ENCODE measurements at places on chromosomes 5 and 9.

DNA sequence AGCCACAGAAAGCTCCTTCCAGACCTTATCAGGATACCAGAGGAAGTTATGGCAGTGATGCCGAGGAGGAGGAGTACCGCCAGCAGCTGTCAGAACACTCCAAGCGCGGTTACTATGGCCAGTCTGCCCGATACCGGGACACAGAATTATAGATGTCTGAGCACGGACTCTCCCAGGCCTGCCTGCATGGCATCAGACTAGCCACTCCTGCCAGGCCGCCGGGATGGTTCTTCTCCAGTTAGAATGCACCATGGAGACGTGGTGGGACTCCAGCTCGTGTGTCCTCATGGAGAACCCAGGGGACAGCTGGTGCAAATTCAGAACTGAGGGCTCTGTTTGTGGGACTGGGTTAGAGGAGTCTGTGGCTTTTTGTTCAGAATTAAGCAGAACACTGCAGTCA lies 70.8 kb upstream of the ENTREP1 start:
- DNase-seq = no peak

DNA sequence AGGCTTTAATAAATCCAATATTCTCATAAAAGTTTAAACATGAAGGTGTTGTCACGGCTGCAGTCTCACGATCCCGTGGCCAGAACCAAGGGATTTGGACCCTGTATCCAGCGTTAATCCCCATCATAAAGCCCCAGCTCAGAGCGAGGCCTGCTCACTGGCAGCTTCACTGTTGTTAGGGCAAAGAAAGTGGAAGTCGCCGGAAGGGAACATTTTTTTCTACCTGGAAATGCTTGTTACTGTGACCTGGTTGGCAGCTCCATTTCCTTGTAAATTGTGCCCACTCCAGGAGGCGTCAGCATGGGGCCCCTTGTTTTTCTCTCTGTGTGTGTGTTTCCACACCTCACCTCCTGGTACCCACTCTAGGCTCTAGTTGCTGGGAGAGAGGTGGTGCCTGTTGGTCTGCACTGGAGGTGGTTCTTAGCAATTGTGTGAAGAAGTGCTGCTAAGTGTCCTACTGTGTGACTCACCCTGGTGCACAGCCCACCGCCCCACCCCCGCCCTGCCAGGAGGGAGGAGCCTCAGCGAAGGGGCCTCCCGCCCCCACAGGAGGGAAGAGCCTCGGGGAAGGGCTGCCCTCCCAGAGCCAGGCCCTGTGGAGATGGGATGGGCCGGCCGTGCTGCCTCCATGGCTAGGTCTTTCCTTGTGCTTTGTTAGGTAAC lies 105.1 kb downstream of the EHMT1 start:
- no peak for DNase-seq

GRCh38 chr5:73496984-73497457 lies 1.2 kb upstream of the BTF3 start:
- no peak for DNase-seq

DNA sequence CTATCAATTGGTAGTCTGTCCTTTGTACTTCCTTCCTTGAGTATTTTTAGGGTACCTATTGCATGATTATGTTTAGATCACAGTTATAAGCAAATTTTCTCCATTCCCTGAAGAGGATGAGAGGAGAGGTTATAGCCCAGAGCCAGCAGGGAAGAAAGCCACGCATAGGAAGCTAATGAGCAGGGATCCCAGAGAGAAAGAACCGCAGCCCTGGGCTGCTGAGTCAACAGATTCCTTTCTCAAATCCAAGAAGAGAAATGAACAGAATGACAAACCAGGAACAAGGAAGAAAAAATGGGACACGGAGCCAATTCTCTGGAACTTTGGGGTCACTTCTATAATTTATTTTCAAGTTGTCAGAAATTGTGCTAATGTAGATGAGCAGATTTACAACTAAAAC lies 284.5 kb downstream of the RFX3 start:
- no peak for DNase-seq

- peak; percentile 60 for DNase-seq
These were observed 11.1 kb upstream of the ARAP3 start for GRCh38 chr5:141692919-141693725.

DNA sequence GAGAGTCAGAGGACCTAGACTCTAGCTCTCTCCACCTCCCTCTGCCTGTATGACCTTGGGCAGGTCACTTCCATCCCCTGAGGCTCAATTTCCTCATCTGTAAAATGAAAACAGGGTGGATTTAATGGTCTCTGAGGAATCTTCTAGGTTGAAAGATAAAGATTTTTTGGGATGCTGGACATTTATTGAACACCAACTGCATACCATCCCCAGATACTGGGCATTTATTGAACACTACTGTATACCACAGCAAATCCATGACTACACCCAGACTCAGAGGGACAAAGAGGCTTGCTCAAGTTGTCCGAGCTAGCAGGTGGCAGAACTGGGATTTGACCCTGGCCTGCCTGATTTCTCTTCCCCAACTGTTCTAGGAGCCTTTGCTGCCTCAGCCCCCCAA lies 25.0 kb upstream of the CPLX2 start:
- no peak for DNase-seq

DNA sequence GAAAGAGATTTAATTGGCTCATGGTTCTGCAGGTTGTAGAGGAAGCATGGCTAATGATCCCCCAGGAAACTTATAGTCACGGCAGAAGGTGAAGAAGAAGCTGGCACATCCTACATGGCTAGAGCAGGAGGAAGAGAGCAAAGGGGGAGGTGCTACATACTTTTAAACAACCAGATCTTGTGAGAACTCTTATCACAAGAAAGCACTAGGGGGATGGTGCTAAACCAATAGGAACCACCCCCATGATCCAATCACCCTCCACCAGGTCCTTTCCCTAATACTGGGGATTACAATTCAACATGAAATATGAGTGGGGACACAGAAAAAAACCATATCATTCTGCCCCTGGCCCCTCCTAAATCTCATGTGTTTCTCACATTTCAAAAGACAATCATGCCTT lies 147.2 kb upstream of the EPB41L4A start:
- no peak for DNase-seq
